ENCODE measurements at places on chromosomes 16 and 17. TPM values are rescaled to one million over a fixed set of nuclear protein-coding genes. Genes with fewer than 3 reads are reported as not detected.
A peak's percentile ranks its signal among the peaks of the same experiment; 100 is the strongest.

GRCh38 chr16:1159325-1159972 lies 6.5 kb downstream of the CACNA1H start:
- DNase-seq: no peak
- H3K4me3 ChIP-seq: no peak overlapping the region
- H3K4me1 ChIP-seq: no peaks in the 10 kb centered on the region
- H3K27me3 ChIP-seq: peaks cover 77% of the 10 kb centered on the region

GRCh38 chr17:49964769-49965523 lies 4.0 kb upstream of the DLX4 start:
- peaks cover 9% of the 10 kb centered on the region for H3K4me1 ChIP-seq
- H3K27me3 ChIP-seq: peaks cover 86% of the 10 kb centered on the region

GRCh38 chr17:29342158-29342765 lies 47.9 kb upstream of the TAOK1 start:
- H3K27me3 ChIP-seq: peaks cover 4% of the 10 kb centered on the region
- H3K4me3 ChIP-seq: no peak overlapping the region
- DNase-seq: no peak
- no peaks in the 10 kb centered on the region for H3K4me1 ChIP-seq
- no peaks in the 10 kb centered on the region for H3K36me3 ChIP-seq
- H3K27ac ChIP-seq: no peak overlapping the region

DNA sequence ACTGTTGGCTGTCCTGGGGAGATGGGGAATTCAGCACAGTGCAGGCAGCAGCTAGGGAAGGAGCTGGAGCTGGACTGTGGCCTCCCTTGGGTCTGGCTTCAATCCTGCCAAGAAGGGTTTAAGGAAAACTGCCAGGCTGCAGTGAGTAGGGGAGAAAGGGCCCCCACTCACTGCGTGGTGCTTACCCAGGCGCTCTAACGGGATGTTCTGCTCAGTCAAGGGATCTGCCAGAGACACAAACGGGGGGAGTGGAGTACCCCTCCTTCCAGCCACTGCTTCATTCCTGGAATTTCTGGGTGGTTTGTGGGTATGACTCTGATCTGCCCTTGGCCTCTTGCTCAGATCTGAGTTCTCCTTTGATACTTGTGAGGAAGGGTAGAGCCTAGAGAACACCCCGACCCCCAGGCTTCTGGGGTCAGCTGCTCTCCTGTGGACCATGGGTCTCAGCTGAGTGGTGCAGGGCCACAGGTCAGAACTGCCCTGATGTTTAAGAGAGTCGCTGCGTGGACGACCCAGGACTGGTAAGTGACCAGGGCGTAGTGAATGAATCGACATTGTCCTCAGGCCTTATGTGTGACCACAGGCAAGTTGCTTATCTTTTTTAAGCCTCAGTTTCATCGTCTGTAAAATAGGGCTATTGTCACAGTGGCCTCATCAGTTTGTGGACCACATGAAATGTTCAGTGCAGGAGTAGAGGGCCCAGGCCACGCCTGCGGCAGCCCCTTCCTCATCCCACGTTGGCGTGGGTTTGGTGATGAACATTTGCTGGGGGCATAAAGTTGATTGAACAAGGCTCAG lies 9.6 kb downstream of the CRISPLD2 start:
- H3K4me3 ChIP-seq: no peak overlapping the region
- DNase-seq: no peak
- no peaks in the 10 kb centered on the region for H3K36me3 ChIP-seq
- H3K4me1 ChIP-seq: no peaks in the 10 kb centered on the region
- H3K27ac ChIP-seq: no peak overlapping the region
- H3K27me3 ChIP-seq: peaks cover 50% of the 10 kb centered on the region

- no peak overlapping the region for H3K27ac ChIP-seq
- H3K4me1 ChIP-seq: peaks cover 9% of the 10 kb centered on the region
- DNase-seq: peak; percentile 82
- H3K4me3 ChIP-seq: no peak overlapping the region
- no peaks in the 10 kb centered on the region for H3K27me3 ChIP-seq
- peaks cover 41% of the 10 kb centered on the region for H3K36me3 ChIP-seq
Measured at GRCh38 chr16:29848420-29849297, 14.4 kb downstream of the CDIPT start.

The BTBD17 gene
- total RNA-seq: 0.26 TPM

The KCTD19 gene
- total RNA-seq: not detected

Measured in T-cell (primary cell).